Activated CD4-positive, CD25-positive, alpha-beta regulatory T cell (primary cell): ENCODE measurements at places on chromosomes 3 and 15.

DNA sequence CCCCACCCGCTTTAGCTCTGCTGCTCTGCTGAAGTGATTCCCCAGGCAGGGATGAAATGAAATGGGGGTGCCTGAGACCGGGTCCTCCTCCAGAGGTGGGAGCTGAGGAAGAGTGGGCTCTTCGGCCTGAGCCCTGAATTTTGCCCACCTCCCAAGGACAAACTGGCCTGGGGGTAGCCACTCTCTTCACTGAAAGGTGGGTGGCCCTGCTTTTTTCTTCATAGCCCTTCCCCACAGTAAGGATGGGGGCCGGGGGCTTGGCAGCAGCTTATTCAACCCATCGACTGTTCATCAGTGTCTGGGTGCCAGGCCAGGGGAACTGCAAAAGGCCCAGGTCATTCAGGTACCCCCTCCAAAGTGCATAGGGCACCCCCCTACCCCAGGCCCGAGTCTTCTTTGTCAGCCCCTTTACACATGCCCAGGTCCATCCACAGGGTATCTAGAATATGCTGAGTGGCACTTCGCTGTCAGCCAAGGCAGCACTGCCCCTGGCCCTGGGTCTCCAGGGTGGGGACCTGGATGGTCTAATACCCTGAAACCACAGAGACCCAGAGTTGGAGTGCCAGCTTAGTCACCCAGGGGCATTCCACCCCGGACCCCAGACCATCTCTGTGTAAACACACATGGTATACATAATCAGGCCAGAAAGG is 7.9 kb downstream of the SCN5A start:
- DNase-seq = no peak

GRCh38 chr15:75067123-75067830 is 43.9 kb downstream of the PPCDC start:
- no peak for DNase-seq

DNA sequence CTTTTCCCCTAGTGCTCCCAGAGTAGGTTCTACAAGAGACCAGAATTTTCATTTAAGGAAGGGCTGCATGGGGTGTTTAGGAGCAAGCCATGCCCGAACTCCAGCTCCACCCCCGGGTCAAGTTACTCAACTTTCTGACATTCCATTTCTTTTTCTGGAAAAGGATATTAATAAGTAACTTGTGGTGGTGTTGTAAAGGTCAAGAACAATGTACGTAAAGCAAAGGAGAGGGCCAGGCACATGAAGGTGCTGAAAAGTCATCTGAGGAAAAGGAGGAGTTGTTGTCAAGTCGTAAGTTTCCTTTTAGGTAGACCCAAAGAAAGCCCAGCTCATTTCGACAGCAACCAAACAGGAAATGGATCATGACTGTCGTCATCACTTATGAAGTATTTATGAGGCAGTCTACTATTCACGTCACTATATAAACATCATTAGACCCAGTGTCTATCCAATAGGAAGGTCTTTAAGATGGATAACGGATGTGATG is 319.6 kb upstream of the IL12A start:
- DNase-seq = no peak

GRCh38 chr3:134754768-134755559 is 40.1 kb upstream of the EPHB1 start:
- no peak for DNase-seq

DNA sequence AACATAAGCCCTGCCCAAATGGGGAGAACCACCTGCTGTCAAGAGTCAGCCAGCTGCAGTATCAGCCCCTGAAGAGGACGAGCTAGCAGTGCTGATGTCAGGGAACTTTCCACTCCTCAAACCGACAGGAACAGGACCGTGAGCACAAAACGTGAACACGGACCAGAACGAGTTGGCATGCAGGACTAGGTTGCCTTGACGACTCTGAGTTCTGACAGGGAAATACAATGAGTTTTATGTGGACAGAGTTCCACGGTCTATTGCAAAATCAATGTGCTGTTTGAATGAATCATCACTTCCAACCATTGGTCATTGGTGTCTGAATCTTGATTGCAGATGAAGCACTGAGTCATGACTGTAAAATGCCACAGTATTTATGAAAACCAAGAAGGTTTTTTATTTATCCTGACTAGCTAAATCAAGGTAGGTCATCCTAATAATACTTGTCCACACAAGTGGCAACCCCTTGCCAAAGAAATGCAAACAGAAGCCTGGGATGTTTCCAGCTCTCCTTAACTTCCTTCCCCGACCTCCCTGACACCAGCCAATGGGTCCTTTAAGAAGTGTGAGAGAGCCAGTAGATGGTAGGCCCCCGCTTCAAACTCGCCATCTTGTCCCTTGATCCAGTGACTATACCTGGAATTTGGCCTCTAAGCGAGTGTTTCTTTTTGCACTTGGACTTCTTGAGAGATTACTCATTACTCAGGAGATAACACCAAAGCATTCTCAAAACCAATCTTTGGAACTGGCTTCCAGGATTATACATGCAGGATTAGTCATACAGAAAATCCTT is 119.6 kb downstream of the ASB7 start:
- DNase-seq = no peak

GRCh38 chr15:33533197-33533596 is 222.4 kb downstream of the RYR3 start:
- no peak for DNase-seq

GRCh38 chr15:57337868-57338411 is 38.4 kb upstream of the CGNL1 start:
- DNase-seq = no peak

GRCh38 chr15:77421370-77421700 is 647 bp downstream of the HMG20A start:
- DNase-seq = no peak

DNA sequence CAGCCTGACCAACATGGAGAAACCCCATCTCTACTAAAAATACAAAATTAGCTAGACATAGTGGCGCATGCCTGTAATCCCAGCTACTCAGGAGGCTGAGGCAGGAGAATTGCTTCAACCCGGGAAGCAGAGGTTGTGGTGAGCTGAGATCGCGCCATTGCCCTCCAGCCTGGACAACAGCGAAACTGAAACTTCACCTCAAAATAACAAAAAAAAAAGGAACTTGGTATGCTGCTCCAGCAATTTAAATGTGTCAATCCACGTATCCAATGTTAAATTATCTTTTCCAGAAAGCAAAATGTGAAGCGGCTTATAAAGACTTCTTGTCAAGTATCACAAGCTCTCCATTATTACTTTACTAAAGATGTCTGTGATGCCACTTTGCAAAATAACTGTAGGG is 9.9 kb upstream of the ARIH1 start:
- DNase-seq = no peak

GRCh38 chr15:91308199-91308598 is 208.1 kb downstream of the SV2B start:
- DNase-seq = no peak

- no peak for DNase-seq
Measured at GRCh38 chr3:50290161-50290641, 2.0 kb downstream of the IFRD2 start.

GRCh38 chr3:122681974-122682409 is 1.4 kb downstream of the PARP14 start:
- DNase-seq = no peak

DNA sequence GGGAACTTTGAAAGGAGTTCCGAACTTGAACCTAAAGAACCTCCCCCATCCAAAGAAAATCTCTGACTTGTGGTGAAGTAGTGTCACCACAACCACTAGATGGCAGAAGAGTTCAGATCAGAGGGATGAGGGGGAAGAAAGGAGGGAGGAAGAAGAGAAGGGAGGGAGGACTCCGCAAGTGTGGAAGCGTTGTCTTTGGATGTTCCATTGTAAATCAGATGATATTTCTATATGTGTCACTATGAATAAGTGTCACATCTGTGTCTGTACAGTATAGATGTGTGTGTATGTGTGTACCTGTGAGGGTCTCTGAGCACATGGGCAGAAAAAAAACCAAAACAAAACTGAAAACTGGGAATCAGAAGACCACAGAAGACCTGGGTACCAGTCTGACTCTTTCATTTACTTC is 16.9 kb downstream of the SLC24A1 start:
- DNase-seq = no peak

- DNase-seq = no peak
Measured at GRCh38 chr3:46778101-46778500, 60.4 kb upstream of the PRSS50 start.

GRCh38 chr3:166783206-166783605 is 596.9 kb downstream of the ZBBX start:
- no peak for DNase-seq
